ENCODE measurements at places on chromosomes 13 and 19. TPM values are rescaled to one million over a fixed set of nuclear protein-coding genes. Genes with fewer than 3 reads are reported as not detected.
A peak's percentile ranks its signal among the peaks of the same experiment; 100 is the strongest.

GRCh38 chr19:55640577-55641425 lies at the start of gene ZNF580:
Gene ZNF580 (plus strand): TSS chr19:55641002. CDS start chr19:55642509, 1,507 bp downstream.
- H3K36me3 ChIP-seq, result peaks cover 7% of the 10 kb centered on the region
- peak; percentile 60 for DNase-seq
- H3K27me3 ChIP-seq, result no peaks in the 10 kb centered on the region
- peak within 1 kb of the TSS; percentile 69 for H3K27ac ChIP-seq
- H3K4me3 ChIP-seq, result peak within 1 kb of the TSS; percentile 78

DNA sequence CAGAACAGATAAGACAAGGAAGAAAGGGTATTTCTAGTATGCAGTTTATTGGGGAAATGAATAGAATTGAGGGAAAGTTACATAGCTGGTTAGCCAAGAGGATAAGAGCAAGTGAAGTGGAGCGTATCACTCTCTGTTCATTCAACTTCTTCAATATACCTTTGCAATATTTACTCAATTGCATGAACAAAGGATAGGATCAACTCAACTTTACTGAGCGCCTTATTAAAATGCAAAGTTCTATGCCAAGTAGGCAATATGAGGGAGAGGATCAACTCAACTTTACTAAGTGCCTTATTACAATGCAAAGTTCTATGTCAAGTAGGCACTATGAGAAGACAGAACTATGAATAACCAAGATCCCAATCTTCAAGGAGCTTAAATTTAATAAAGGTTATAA lies 43.9 kb downstream of the ZC3H13 start:
- no peaks in the 10 kb centered on the region for H3K4me1 ChIP-seq
- no peak for DNase-seq
- no peaks in the 10 kb centered on the region for H3K27me3 ChIP-seq

DNA sequence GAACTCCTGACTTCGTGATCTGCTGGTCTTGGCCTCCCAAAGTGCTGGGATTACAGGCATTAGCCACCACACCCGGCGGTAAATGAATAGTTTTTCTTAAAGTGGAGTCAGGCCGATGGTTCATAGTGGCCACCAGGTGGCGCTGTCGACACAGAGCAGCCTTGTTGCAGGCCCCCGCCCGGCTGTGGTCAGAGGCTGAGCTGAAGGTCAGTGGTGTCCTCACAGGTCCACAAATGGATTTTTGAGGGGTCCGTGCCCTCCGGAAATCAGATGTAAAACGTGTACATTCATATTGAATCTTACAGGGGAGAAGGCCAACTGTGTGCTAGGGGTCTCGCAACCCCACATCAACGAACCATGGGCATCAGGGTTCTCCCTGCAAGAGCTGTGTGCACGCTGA lies 13.4 kb upstream of the WDR18 start:
- no peak overlapping the region for H3K4me3 ChIP-seq
- peaks cover 4% of the 10 kb centered on the region for H3K36me3 ChIP-seq
- H3K4me1 ChIP-seq, result no peaks in the 10 kb centered on the region
- no peak overlapping the region for H3K27ac ChIP-seq

DNA sequence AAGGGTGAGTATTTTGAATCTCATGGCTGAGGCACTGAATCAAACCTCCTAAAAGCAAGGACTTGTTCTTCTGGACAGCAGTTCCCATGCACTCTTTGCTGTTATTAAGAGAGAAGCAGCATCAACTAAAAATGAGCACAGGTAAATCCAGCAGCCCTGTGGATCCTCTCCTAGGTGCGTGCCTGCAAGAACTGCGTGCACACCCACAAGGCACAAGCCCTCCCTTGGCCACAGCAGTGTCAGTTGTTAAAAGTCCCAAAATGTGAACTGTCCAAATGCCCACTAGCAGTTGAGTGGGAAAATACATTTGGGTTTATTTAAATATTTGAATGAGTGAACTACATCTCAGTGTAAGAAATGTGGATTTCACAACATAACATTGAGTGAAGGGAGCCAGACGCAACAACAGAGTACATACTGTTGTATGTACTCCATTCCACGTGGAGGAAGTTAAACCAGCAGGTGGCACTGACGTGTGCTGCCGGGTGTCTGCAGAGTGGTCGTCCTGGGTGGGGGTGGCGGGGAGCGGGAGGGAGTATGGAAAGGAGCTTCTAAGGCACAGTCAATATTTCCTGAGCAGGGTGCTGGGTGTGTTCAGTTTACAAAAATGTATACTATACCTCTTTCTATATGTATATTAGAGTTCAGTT lies 266.4 kb downstream of the NALCN start:
- H3K36me3 ChIP-seq, result no peaks in the 10 kb centered on the region
- no peak for DNase-seq
- no peak overlapping the region for H3K4me3 ChIP-seq
- H3K27me3 ChIP-seq, result no peaks in the 10 kb centered on the region
- H3K4me1 ChIP-seq, result no peaks in the 10 kb centered on the region
- H3K27ac ChIP-seq, result no peak overlapping the region

- H3K27ac ChIP-seq, result no peak overlapping the region
- no peaks in the 10 kb centered on the region for H3K27me3 ChIP-seq
- no peak overlapping the region for H3K4me3 ChIP-seq
- no peaks in the 10 kb centered on the region for H3K4me1 ChIP-seq
- H3K36me3 ChIP-seq, result no peaks in the 10 kb centered on the region
- no peak for DNase-seq
Observed at GRCh38 chr13:110855363-110855762, 59.5 kb downstream of the ANKRD10 start.

DNA sequence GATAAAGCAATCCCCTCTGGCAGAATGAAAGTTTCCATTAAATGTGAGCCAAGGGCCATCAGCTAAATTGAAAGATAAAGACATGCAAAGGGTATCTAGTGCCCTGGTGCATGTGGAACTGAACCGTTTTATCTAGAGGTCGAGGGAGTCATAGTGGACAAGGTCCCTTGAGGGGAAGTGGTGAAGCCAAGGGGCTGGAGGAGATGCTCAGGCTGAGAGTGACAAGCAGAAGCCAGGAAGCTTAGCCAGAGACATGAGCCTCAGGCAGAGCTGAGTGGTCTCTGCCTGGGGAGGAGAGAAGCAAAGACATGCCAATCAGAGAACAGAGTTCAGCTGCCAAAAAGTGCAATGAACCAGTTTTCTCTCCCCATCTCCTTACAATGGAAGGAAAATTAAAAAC lies 68.1 kb upstream of the SLC10A2 start:
- H3K27ac ChIP-seq, result no peak overlapping the region
- H3K36me3 ChIP-seq, result no peaks in the 10 kb centered on the region
- H3K4me3 ChIP-seq, result no peak overlapping the region
- H3K4me1 ChIP-seq, result no peaks in the 10 kb centered on the region

DNA sequence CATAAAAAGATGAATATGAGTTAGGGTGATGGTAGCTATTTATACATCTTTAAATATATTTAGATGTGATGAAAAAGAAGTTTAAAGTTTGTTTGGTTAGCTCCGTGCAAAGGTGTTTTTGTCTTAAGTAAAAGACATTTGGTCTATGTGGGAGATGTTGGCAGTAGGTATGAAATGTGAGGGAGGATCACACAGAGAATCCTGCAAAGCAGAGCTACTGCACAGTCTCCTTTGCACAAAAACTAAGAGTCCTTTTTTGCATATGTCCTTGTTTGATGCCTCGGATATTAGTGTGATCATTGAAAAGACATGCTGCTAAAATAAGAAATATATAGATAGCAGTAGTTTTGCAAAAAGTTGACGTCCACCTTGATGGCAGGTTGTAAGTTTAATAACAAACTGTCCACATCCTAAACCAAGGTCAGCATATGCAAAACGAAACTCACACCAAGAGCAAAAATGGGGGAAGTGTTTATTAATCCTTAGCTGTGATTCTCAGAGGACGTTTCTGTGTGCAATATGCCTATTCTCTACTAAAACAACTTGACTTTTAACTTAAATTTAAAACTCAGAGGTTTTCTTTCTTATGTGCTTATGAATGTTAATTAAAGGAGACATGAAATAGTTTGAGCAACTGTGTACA lies 870.1 kb downstream of the PCDH9 start:
- no peaks in the 10 kb centered on the region for H3K36me3 ChIP-seq
- no peak overlapping the region for H3K4me3 ChIP-seq
- no peak overlapping the region for H3K27ac ChIP-seq
- no peaks in the 10 kb centered on the region for H3K4me1 ChIP-seq

DNA sequence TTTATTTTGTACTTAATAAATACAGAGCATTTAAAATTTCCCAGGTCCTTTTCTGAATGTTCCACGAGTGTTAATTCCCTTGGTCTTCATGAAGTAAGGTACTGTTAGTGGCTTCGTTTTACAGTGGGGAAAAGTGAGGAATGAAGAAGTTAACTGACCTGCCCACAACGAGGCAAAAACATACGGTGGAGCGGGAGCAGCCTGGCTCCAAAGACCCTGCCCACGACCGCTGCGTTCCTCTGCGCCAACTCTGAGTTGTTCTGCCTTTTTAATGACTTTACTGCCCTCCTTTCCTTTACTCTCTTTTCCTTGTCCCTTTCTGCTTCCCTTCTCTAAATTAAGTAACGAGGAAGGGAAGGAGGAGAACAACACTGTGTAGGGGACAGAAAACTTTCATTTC lies 392.9 kb downstream of the PCDH9 start:
- no peaks in the 10 kb centered on the region for H3K36me3 ChIP-seq
- no peak for DNase-seq
- no peaks in the 10 kb centered on the region for H3K4me1 ChIP-seq
- no peak overlapping the region for H3K27ac ChIP-seq
- no peaks in the 10 kb centered on the region for H3K27me3 ChIP-seq

DNA sequence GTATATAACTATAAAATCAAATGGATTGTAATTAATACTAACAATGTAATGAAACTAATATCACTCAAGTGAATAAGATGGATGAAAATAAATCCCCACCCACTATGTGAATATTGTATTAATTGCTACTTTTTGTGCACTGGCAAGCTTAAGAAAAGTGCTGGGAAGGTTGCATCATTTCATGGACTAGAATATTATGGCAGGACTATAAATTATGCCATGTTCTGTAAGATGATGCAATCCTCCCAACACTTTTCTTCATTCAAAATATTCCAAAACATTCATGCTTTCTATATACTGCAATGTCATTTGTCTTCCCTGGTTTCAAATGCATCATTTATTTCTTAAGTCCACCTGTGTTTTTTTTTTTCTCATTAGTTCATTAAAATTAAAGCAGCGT lies 457.6 kb upstream of the GPC6 start:
- no peak overlapping the region for H3K4me3 ChIP-seq
- no peak overlapping the region for H3K27ac ChIP-seq
- no peak for DNase-seq
- no peaks in the 10 kb centered on the region for H3K27me3 ChIP-seq
- H3K36me3 ChIP-seq, result no peaks in the 10 kb centered on the region

DNA sequence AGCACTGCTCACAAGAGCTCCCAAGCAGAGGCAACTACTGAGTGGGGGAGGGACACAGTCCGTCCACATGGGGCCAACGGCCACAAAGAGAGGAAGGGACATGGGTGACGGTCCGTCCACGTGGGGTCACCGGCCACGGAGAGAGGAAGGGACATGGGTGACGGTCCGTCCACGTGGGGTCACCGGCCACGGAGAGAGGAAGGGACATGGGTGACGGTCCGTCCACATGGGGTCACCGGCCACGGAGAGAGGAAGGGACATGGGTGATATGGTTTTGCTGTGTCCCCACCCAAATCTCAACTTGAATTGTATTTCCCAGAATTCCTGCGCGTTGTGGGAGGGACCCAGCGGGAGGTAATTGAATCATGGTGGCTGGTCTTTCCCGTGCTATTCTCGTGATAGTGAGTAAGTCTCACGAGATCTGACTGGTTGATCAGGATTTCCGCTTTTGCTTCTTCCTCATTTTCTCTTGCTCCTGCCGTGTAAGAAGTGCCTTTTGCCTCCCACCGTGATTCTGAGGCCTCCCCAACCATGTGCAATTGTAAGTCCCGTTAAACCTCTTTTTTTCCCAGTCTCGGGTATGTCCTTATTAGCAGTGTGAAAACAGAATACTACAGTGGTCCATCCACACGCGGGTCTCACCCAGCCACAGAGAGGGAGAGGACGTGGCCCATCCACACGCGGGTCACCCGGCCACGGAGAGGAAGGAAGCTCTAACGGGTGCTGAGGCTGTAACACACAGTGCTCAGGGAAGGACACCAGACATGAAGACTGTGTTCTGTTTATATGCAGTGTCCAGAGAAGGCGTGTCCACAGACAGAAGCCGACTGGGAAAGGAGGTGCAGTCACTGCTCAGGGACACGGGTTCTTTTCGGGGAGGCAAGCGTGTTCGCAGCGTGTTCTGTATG lies 48.5 kb downstream of the GAS6 start:
- peak overlapping the region; percentile 34 for H3K4me3 ChIP-seq
- DNase-seq, result peak; percentile 15
- H3K27ac ChIP-seq, result no peak overlapping the region
- peaks cover 15% of the 10 kb centered on the region for H3K4me1 ChIP-seq
- no peaks in the 10 kb centered on the region for H3K27me3 ChIP-seq

DNA sequence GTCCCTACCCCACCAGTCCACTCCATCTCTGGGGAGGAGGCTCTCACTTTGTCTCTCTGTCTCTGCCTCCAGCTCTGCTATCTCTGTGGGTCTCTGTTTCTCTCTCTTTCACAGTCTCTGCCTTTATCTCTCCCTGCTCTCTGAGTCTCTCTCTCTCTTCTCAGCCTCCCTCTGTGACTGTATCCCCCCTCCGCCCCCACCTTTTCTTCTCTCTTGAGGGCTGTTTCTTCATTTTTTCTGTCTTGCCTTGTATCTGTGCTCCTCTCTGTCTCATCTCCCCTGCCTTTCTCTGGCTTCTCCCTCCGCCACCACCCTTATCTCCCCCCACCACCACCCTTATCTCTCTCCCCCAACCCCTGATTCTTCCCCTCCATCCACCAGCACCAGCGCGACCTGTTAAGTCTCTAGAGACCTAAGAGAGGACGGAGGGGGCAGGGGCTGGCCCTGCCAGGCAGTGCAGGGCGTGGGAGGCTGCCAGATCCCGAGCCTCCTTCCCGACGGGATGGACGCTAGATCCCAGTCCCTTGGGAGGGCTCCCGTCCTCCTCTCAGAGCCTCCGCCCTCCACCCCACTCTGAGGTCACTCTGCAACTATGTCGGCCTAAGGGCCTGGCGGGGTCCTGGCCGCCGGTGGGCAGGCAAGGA lies 1.0 kb downstream of the AXL start:
- no peak overlapping the region for H3K27ac ChIP-seq
- H3K27me3 ChIP-seq, result no peaks in the 10 kb centered on the region
- H3K4me1 ChIP-seq, result no peaks in the 10 kb centered on the region
- no peaks in the 10 kb centered on the region for H3K36me3 ChIP-seq

SIGLEC8 gene
- not detected for total RNA-seq

SHD gene
- total RNA-seq, result 0.58 TPM

TMEM38A gene
- 0.99 TPM for total RNA-seq

LILRA6 gene
- 0.73 TPM for total RNA-seq

RAB3A gene
- total RNA-seq, result 4.8 TPM

VAV1 gene
- total RNA-seq, result 87.6 TPM

SLITRK5 gene
- 0.44 TPM for total RNA-seq

Measured in CD4-positive, alpha-beta memory T cell (primary cell).